ENCODE measurements at places on chromosomes 6 and 20.

DNA sequence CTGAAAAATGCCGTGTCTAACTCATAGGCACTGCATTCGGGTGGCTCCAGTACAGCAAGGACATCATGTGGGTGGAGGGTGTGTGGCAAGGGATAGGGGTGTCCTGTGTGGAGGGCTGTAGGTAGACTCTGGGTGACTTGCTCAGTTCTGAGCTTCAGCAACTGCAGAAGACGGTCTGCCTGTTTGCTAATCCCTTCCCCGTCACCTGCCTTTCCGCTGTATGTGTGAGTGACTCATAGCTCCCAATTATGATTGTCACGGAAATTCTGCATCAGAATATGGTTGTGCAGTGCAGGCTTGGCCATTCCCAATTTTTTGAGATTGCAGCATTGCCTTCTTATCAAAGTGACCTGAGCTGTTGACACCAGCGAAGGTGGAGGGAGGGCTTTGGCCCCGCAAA lies 174.3 kb downstream of the CDH4 start:
- no peak for DNase-seq

- no peak for DNase-seq
Observed at GRCh38 chr6:97176468-97176867, 106.5 kb downstream of the MMS22L start.

DNA sequence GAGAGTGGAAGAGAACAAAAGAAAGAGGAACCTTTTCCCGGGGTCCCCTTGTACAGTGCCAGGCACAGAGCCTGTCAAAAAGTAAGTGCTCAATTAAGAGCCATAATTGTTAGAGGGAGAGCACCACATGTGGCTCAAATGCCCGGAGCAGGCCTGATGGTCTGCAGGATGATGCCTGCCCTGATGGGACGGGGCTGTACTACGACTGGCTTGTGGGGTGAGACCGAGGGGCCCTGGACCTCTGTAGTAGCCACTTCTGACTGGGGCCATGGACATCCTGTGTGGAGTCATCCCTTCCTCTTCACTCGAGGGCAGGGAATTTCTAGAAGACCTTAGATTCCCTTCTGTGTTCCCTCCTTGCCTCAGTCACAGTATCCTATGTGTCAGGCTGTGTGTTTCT lies 47.9 kb downstream of the KCNK5 start:
- DNase-seq, result no peak

DNA sequence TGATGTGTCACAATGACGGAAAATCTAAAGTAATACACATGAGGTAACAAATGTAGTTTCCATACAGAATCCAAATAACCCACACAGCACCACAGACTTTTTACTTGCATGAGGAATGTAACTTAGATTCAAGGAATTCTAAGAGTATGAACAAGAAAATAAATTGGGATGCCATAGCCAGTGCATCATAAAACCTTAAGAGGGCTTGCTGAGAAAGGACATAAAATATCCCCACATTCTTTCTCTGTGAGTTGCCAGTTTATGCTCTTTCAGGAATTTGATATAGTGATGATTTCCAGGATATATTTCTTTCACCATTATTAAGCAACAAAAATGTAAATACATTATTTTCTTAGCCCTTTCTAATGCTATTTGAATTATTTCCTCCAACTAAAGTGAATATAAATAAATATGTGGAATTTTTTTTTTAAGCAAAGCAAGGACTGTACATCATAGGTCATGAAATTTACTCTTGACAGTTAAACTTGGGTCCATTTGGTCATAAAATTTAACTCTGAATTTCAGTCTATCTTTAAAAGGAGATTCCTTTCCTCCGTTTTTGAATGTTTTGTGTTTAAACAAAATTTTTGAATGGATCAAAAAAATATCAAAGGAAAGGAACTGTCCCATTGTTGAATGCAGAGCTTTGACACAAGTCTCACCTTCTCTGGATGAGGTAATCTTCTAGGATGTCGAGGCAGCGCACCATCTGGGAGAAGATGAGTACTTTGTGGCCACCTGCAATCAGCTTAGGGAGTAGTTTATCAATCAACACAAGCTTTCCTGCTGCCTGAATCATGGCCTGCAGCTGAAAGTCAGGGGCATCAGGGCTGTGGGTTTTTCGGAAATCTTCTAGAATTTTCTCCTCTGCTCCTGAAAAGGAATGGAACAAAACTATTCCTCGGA lies 116.3 kb upstream of the EMILIN3 start:
- DNase-seq, result no peak

DNA sequence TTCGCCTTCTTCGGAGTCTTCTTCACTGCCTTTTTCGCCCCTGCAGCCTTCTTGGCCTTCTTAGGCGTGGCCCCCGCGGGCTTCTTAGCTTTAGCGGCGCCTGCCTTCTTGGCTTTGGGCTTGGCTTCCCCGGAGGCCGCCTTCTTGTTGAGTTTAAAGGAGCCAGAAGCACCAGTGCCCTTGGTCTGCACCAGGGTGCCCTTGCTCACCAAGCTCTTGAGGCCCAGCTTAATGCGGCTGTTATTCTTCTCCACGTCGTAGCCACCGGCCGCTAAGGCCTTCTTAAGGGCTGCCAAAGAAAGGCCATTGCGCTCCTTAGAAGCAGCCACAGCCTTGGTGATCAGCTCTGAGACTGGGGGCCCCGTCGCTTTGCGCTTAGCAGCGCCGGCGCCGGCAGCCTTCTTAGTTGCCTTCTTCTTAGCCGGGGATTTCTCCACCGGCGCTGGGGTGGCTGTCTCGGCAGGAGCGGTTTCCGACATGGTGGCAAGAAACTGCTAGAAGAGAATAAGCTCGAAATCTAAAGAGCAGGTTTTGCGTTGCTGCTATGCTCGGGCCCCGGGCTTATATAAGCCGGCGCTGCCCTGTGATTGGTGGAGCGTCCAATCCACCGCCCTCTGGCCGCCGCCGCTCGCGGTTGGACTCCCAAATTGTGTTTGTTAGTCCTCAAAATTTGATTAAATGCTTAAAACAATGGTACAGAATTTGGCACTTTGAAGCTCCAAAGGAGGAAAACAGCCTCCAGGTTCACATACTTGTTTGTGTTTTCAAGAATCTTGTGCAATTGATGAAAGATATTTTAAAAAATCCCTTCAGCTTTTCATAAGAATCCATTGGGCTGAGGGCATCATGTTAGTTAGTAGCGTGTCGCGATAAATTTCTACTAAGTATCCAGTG lies 44.9 kb downstream of the OR2B2 start:
- peak; percentile 40 for DNase-seq

DNA sequence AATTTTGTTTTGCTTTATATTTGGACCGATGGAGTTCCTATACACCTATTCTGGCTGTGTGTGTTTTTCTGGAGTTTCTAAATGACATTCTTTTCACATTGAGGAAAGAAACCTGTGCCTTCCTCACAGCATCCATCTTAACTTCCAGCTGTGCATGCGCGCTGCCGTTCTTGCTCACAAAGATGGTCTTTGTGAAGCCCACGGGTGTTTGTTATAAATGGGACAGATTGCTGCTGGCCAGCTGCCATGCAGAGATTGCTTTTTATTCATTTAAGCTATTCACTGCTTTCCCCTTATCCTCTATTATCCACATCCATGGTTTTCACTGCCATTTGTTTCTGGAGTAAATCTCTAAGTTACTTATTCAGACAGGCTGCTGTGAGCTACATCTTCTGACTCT lies 54.2 kb downstream of the SYNDIG1 start:
- no peak for DNase-seq

- no peak for DNase-seq
Observed at GRCh38 chr20:40652441-40652987, 36.5 kb downstream of the MAFB start.

DNA sequence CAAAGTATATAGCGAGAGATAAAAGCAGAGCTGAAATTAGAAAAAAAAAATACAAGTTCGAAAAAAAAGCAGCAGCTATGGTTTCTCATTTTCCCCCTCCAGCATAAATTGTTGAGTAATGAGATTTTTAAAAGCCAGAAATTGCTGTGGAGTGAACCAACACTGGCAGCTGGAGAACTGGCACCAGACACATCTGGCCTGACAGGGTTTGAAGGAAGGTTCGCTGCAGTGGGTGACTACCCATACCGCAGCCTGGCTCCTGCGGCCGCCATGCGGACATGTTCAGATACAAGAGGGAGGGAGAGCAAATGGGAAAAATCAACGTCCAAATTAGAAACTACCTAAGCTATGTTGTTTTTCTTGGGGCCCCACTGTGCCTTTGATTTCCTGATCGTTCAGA lies 3.3 kb downstream of the APCDD1L start:
- no peak for DNase-seq

DNA sequence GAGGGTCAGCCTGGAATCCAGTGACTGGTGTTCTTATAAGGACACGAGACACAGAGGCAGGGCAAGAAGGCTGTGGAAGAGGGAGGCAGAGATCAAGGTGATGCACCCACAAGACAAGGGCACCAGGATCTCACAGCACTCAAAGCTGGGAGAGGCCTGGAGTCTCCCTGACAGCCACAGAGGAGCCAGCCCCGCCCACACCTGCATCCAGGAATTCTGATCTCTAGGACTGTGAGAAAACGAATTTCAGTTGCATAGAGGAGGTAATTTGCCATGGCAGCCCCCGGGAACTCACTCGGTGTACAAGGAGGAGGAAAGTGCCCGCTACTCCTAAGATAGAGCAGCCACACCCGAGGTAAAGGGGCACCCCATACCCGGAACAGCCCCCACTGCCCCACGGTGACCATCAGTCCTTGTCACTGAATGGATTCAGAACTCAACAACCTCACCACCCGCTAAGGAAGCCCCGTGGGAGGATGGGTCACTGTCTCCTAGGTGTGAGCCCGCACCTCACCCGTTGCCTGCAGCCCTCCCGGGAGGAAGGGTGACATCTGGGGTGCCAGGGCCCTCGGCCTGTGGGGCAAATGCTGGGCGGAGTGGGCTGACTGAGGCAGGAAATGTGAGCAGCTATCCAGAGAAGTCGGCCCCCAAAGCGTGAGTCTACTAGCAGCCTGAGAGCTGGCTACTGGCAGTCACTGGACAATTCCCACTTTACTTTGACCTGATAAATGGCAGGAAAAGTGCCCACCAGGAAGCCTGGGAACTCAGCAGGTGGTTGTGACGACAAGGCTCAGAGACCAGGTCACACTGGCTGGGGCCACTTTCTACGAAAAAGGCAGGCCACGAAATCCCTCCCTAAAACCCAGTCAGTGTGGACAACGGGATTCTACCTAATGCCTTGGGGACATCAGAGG lies 22.4 kb downstream of the DLL1 start:
- DNase-seq, result no peak

GRCh38 chr6:116649129-116649528 lies 19.4 kb downstream of the ZUP1 start:
- no peak for DNase-seq

DNA sequence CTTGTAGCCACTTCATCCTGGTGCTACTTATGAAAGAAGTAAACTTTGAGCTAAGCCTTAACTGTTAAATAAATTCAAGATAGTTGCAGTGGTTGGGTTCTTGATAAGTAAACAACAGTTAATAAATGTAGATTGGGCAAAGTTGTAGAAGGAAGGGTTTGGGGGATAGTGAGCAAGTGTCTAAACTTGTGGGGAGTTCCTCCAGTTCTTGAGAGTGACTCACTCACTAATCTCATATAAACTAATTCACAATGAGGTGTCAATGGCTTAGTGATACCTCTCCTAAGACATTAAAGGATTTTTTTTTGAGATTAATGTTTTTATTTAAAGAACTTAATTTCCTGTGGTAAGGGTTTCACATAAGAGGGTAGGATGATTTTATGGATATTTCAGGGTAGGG lies 507.4 kb downstream of the BMP2 start:
- DNase-seq, result no peak

- DNase-seq, result no peak
Observed at GRCh38 chr6:145427232-145427631, 308.1 kb downstream of the EPM2A start.

DNA sequence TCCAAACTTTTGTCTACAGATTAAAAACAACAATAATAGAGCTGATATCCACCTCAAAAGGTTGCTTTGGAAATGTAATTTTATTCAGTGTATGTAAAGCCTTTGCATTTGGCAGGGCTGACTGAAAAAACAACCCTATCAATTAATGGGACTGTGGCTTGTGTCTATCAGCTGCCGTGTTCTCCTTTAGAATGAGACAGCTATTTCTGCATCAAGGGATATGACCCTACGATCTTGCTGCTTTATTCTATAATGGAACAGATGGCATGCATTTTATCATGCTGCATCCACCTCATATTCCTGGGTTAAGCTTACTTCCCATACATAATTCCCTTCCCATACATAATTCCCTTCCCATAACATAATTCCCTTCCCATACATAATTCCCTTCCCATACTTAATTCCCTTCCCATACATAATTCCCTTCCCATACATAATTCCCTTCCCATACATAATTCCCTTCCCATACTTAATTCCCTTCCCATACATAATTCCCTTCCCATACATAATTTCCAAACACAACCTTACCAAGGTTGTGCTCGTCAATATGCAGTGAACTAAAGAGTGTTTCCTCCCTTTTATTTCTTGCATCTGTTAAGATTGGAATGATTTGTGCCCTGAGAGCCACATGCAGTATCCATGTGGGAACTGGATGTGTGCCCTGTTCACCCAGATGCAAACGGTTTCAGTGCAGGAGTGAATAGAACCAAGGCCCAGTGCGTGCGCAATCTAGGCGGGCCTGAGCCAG lies 26.8 kb downstream of the SERPINB6 start:
- no peak for DNase-seq

GRCh38 chr20:62823688-62824475 lies 7.0 kb downstream of the COL9A3 start:
- DNase-seq, result no peak

DNA sequence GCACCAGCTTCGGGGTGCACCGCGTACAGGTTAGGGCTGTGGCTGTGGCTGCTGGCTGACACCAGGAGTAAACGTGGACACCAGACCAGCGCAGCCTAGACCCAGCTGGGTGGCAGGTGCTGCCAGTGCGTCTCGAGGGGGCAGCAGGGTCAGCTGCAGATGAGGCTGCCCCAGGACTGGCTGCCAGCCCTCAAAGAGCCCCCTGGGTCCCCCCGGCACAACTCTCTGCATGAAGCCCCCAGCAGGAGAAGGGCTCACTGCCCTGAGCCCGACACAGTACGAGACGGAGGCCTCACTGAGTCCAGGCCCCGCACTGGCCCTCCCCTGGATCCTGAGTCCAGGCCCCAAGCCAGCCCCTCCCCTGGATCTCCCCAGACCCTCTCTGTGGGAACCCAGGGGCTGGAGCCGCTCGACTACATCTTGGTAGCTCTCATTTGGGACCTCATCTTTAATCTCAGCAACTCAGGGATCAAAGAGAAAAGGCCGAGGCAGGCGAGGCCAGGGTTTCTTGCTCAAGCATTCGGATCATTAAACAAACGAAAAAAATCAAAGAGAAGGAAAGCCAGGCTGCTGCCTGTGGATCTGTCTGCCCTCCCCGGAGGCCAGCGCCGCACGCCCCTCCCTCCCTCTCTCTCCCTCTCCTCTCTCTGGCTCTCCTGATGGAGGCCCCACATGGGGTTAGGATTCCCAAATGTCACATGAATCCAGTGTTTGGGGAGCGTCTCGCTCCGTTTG lies 7.0 kb upstream of the NKAIN4 start:
- no peak for DNase-seq
